ENCODE measurements at places on chromosomes 11 and 22.

GRCh38 chr11:35676611-35676965 lies 14.0 kb downstream of the TRIM44 start:
- no peak for DNase-seq

GRCh38 chr11:65338676-65339075 lies 5.0 kb downstream of the DPF2 start:
- DNase-seq = peak; percentile 58

- DNase-seq = no peak
Observed at GRCh38 chr22:44229331-44229730, 48.6 kb downstream of the PARVG start.

GRCh38 chr22:37781434-37782059 lies 26.2 kb upstream of the GCAT start:
- peak; percentile 37 for DNase-seq

DNA sequence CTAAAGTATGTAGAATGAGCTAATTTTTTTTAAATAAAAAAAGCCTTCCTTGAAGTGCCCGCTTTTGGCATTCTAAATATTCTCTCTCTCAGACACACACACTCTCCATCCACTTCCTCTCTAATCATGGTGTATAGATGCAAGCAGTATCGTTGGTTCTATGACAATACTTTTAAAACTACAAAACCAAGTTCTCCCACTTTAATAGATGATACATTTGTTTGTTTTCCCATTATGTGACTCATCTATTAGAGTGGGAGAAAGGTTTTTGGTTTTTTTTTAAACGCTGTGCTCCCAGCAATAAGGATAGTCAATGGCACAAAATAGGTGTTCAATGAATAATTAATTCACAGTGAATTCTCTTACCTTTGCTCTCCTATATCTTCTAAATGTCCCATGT lies 44.6 kb downstream of the FZD4 start:
- DNase-seq = no peak

DNA sequence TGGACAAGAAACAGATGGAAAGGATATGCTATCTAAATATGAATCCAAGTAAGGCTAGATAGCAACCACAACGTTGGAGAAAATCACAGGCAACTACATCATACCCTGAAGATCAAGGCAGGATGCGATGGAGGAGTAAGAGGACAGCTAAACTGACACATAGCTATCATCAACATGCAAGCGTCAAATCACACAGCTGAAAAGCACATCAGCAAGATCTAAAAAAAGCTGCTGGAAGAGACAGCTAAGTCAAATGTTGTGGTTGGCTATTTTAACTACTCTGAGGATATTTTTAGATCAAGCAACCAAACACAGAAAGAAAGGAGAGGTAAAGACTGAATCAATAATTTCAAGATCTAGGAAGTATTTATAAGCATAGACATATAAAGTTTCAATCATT lies 466.9 kb downstream of the BRD1 start:
- no peak for DNase-seq

DNA sequence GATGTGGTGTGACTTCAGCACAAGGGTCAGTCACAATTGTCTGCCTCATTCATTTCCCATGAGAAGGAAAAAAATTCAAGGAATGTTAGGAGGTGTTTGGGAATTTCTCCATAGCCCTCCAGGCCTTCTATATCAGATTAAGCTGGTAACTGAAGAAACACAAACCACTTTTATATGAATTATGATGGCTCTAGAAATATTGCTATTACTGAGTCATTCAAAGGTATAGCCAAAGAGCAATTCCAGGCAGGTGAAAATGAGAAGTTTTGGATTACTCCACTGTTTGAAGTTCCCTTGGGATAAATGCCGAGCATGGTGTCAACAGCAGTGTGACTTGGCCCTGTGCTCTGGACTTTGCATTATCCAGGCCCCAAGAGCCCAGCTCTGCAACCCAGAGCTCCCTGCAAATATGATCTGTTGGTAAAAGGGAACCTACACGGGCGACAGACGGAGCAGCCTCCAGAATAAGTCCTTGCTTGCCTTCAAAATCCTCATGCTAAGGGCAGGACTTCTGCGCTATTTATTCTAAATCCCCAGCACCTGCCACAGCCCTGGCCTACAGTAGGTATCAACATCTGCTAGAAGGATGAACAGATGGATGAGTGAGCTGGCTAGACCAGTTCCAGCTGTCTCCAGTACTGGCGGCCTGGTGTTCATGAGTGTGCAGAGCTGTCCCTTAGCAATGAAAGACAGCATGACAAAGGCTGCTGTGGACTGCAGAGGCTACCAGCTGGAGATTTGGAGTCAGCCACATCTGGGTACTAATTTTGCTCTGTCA lies 67.5 kb upstream of the ZBED5 start:
- no peak for DNase-seq

DNA sequence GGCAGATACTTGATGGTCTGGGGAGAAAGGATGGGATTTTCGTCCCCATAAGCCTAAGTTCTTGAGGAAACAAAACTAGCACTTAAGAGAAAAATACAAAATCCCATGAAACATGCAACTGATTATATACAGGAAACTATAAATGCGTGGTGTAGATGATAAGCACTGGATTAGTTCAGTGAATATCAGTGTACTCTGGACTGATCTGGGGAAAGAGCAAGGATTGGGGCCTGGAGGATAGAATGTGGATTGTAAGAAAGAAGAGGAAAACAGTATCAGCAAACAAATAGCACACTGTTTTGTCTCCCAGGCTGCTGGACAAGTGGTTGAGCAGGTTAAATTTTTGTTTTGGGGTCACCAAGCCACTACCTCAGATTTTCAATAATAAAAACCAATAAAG lies 49.8 kb downstream of the DCUN1D5 start:
- no peak for DNase-seq

- peak; percentile 79 for DNase-seq
Observed at GRCh38 chr11:72075109-72075508, 5.2 kb downstream of the NUMA1 start.

- no peak for DNase-seq
Observed at GRCh38 chr11:106702805-106703204, 315.5 kb downstream of the GUCY1A2 start.

DNA sequence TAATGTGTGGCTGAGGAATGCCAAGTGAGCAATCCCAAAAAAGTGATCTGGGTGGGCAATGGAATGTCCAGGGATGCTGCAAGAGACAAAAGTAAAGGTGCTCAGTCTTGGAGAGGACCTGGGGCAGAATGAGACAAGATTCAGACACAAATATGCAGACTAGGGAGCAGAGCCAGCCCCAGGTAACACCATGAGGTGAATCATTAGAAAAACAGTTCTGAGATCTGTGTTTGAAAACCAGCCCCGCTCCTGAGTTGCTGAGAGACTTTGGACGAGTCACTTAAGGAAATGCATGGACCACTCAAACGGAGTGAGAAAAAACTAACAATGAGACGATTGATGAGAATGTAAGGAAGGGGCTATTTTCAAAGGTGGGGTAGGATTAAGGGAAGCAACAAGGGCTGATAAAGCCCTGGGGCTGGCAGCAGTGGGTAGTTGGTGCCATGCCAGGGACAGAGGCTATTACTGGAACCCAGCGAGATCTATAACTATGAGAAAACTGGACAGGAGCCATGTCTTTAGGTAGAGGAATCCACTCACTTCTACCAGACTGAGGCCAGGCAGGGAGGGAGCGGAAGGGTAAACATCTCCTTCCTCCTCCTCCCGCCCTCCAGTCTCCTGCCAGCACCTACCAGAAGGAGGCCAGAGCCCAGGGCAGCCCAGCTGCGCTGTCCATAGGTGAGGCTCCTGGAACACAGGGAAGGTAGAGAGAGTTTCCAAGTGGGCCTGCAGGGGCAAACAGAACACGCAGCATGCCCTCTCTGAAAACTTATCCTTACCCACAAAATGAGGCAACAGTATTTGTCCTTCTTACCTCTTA lies 130.4 kb upstream of the TEAD1 start:
- DNase-seq = no peak

GRCh38 chr11:12187399-12187798 lies 77.0 kb downstream of the MICAL2 start:
- no peak for DNase-seq

- DNase-seq = peak; percentile 10
Observed at GRCh38 chr11:111153194-111153593, 92.3 kb upstream of the POU2AF2 start.

DNA sequence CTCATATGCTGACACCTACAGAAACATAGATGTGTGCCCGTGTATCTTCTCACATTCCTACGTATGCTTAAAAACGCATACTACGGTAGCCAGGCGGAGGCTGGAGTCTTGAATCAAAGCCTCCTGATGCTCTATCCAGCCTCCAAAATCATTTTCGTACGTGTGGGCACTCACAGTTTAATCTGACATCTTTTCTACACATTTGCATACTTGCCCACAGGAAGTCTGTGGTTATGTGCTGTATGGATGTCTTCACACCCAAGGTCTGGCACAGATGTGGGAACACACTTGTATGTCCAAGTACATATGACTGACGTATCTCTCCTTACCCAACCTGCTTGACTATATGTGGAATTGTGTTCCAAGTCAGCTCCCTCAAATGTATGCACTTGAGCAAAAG lies 561.8 kb upstream of the CADM1 start:
- DNase-seq = peak; percentile 26

GRCh38 chr11:83156996-83157593 lies at the start of gene PCF11:
Gene PCF11, plus strand, starts transcription at chr11:83157131. Its CDS starts 309 bp downstream, at chr11:83157440.
- no peak for DNase-seq

GRCh38 chr11:16799890-16800289 lies 61.4 kb downstream of the C11orf58 start:
- DNase-seq = no peak

Measured in hematopoietic multipotent progenitor cell treated with erythropoietin and hydrocortisone succinate and interleukin-3 and kit ligand, for 4 days (in vitro differentiated cells).